Stimulated activated CD4-positive, alpha-beta T cell treated with anti-CD3 and anti-CD28 coated beads, Interleukin-1b, Interleukin-23, amount 100 ng/mL, for 48 hours (primary cell): ENCODE measurements at places on chromosomes 5 and 9.

DNA sequence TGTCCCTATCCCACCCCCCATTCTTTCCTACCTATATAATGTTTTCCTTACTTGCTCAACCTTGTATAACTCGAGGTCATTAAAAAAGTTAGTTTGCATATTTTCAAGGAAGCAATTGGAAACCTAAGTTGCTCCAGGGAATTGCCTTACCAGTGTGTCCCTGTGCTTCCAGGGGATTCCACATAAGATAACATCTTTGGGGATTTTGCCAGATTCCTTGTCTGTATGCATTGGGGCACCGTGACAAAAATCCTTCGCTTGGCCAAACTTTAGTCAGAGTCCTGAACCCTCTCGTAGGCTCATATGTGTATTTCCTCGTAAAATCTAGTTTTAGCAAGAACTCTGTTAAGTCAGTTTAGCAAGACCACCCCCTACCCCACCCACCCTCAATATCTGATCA, 14.7 kb upstream of the OSMR start:
- DNase-seq = no peak

GRCh38 chr9:91751922-91752321, 198.1 kb downstream of the ROR2 start:
- no peak for DNase-seq

- DNase-seq = no peak
These were observed 8.0 kb downstream of the THBS4 start for GRCh38 chr5:80043187-80043586.

DNA sequence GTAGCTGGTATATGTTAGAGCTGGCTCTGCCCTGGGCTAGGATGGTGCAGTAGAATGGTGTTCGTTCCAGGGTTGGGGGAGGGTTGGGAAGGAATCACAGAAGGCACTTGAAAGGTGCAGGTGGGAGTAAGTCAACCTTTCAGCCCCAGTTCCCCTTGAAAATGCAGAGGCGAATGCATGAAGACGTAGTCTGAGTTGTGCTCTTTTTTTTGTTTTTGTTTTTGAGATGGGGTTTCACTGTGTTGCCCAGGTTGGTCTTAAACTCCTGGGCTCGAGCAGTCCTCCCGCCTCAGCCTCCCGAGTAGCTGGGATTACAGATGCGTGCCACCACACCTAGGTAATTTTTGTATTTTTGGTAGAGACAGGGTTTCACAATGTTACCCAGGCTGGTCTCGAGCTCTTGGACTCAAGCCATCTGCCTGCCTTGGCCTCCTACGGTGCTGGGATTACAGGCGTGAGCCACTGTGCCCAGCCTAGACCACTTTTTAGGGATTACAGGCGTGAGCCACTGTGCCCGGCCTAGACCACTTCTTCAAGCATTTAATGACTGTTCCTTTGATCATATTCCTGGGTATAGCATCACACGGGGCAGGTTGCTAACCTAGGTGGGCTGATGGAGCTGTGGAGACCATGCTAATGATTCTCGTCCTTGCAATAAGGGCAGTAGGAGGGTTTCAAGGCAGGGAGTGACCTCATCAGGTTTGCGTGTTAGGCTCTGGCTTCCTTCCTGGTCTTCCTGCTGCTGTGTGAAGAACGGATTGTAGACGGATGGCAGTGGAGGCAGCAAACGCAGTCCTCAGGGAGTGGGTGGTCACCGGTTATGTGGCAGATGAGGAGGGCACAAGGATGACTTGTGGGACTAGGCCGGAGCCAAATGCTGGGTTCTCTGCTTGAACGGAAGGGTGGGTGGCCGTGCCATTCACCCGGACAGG, 13.7 kb downstream of the EHMT1 start:
- DNase-seq = no peak

DNA sequence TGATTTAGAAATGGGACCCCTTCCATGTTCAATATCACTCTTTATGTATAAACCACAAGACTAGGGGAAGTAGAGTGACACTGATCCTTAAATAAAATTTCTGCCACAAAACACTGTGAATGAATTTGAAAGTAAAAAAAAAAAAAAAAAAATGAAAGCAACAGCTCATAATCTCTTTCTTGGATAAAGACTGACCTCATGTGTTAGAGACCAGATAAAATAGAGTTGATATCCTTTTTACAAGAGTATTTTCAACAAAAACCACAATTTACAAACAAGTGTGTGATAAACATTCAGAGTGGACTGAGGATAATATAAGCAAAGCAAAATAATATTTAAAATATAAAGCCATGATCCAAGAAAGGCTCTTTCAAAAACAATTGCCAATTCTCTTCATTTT, 180.2 kb downstream of the FBXL17 start:
- DNase-seq = no peak

- no peak for DNase-seq
These were observed 64.3 kb downstream of the GOLM1 start for GRCh38 chr9:86034863-86035734.

- no peak for DNase-seq
These were observed 79.1 kb upstream of the ADAMTSL1 start for GRCh38 chr9:18394847-18395351.

GRCh38 chr9:123217128-123217654, 51.2 kb downstream of the STRBP start:
- no peak for DNase-seq
